ENCODE measurements at places on chromosomes 2 and 18. TPM values are rescaled to one million over a fixed set of nuclear protein-coding genes. Genes with fewer than 3 reads are reported as not detected.

The ANKRD36C gene
- 73.6 TPM for total RNA-seq

The VIL1 gene
- total RNA-seq: 0.65 TPM

- no peak for DNase-seq
Observed at GRCh38 chr18:36634573-36635216, 194.1 kb downstream of the TPGS2 start.

DNA sequence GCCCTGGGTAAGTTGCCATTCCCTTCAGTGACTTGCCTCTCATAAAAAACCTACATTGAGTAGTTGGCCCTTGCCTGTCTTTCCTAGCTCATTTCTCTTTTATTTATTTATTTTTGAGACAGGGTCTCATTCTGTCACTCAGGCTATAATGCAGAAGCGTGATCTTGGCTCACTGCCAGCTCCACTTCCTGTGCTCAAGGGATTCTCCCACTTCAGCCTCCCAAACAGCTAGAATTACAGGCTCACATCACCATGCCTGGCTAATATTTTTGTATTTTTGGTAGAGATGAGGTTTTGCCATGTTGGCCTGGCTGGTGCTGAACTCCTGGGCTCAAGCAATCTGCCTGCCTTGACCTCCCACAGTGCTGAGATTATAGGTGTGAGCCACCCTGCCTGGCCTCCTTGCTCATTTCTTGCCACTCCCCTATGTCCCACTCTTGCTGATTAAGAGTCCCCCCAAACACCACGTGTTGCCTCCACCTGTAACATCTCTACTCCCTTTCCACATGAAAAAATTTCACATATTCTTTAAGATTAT lies 12.6 kb downstream of the EVA1A start:
- no peak for DNase-seq

DNA sequence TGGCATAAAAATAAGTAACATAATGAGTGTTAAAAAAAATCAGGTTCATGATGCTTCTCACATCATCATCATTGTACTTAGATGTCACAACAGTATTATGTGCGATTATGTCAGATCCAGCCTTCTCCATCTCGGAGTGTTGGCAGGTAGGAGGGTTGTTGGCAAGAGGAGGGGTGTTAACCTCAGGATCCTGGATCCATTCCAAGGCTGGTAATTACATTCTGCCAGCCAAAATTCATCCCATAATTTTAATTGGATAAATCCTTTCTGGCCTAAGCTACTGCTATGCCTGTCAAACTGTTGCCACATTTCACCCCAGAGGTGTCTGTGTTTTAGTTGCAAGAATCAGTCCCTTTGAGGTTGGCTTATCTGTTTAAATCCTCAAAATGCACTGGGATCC lies 891 bp upstream of the FTCDNL1 start:
- no peak for DNase-seq

The GNAL gene
- total RNA-seq: 0.17 TPM

DNA sequence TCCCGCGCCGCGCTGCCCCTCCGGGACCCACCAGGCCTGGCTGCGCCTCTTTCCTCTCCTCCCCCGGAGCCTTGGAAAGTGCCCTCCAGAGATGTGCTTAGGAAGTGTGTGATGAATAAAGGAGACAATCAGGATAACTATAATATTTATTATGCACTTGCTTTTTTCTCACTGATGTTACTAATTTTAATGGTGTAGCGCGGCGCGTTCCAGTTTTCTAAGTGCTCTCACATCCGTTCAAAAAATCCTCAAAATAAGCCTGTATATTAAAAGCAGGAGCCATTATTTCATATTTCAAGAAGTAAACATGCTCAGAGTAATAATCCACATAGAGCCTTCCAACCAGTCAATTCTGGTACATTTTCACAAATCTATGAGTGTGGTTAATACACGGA lies 941 bp upstream of the MPPE1 start:
- DNase-seq: no peak

The NT5C1B gene
- total RNA-seq: not detected

The TTR gene
- total RNA-seq: not detected

DNA sequence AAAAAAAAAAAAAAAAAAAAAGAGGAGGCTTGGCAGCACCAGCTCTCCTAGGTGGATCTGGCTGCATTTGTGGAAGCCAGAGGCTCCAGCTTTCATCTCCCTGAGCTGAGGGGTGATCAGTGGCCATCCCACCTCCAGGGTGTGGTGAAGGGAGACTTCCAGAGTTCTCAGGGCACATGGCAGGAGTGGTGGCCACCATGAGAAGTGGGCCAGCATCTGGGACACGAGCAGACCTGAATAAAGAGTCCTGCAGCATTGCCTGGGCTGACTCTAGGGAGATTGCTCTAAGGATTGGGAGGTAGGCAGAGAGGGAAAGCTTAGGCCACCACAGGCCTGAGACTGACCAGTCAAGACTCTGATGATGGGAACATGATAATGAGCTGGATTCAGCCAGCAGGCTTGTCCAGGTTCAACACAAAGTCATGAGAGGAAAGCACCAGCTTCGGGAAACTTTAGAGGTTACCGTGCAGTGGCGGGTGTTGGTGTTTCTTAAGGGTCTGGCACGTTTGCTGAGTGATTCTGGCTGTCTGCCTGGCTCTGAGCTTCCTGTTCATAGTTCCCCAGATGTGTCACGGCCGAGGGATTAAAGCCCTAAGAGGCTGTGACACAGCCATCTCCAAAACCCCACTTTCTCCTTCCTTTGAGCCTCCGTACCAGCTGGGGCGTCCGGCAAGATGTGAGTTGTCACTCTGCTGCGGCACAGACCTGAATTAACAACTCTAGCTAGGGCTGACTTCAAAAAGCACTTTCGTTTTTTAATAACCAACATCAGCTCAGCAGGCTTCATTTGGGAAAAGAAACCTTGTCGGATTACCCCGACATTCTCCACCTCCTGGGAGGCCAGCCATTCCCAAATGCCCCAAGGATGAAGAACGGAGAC lies 38.3 kb upstream of the IL1R1 start:
- DNase-seq: no peak

The NDC80 gene
- 7.1 TPM for total RNA-seq

GRCh38 chr18:56358608-56359280 lies 279.6 kb downstream of the TXNL1 start:
- DNase-seq: no peak

GRCh38 chr18:3924455-3924854 lies 474.5 kb downstream of the TGIF1 start:
- no peak for DNase-seq

- DNase-seq: no peak
Observed at GRCh38 chr2:218422403-218423086, 3.6 kb downstream of the VIL1 start.

The NLRC4 gene
- not detected for total RNA-seq

The THOC1 gene
- total RNA-seq: 114 TPM

The WDR43 gene
- 89.2 TPM for total RNA-seq

The EFHD1 gene
- total RNA-seq: 0.92 TPM

GRCh38 chr18:74645679-74646078 lies 48.0 kb downstream of the ZNF407 start:
- DNase-seq: no peak

All from CD8-positive, alpha-beta T cell (primary cell).